Lung (tissue), 17 donors: ENCODE measurements at places on chromosomes 3 and 15. TPM values are rescaled to one million over a fixed set of nuclear protein-coding genes. Genes with fewer than 3 reads are reported as not detected.

DNA sequence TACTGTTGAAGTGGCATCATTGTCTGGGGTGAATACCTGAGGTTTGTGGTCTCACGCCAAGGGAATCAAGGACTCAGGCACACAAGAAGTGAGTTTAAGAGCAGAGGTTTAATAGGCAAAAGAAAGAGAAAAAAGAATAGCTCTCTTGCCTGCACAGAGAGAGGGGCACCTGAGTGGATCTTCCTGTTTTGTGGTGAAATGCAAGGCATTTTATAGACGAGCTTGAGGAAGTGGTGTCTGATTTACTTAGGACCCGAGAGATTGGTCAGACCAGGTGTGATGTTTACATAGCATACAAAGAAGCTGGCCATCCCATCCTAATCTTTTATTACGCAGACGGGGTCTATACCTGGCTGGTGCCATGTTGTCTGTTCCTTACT, 13.2 kb downstream of the CCR5 start:
- no peak for DNase-seq

DNA sequence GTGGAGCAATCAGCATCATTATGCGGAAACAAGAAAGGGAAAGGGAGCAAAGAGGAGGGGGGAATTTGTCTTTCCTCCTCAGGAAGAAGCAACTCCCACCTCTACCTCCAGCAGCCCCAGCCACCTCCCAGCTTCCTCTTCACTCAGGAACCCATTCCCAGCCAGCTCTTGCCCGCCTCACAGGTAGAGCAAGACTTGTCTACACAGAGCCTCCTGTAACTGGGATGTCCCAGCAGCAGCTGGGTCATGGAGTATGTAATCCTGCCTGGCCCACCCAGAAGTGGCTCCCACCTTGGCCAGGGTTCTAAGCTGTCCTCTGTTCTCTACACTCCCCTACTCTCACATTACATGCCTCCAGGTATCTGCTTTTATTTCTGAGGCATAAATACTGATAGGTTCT, 14.0 kb downstream of the IGDCC3 start:
- no peak for DNase-seq

DNA sequence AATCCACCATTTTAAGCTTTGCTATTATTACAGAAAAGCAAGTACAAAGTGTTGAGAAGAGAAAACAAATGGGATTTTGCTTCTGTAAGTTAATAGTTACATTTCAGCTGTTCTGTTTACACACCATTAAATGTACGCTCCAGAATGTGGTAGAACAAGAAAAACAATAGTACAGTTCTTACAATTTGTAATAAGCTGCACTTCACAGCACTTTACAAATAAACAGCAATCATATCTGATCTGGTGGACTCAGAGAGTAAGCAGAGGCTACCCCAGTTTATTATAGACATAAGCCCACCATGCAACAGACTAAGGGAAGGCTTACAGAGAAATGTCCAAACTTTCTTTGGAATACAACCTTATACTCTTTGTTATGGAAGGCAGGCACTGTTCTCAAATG, 126.4 kb downstream of the OXSM start:
- peak; percentile 29 for DNase-seq

- no peak for DNase-seq
Observed at GRCh38 chr15:89670971-89671560, 8.1 kb downstream of the PLIN1 start.

GRCh38 chr15:63035253-63035652, 7.3 kb upstream of the TPM1 start:
- DNase-seq: no peak

GRCh38 chr3:95464346-95464745, 1350.0 kb upstream of the EPHA6 start:
- DNase-seq: peak; percentile 55

DNA sequence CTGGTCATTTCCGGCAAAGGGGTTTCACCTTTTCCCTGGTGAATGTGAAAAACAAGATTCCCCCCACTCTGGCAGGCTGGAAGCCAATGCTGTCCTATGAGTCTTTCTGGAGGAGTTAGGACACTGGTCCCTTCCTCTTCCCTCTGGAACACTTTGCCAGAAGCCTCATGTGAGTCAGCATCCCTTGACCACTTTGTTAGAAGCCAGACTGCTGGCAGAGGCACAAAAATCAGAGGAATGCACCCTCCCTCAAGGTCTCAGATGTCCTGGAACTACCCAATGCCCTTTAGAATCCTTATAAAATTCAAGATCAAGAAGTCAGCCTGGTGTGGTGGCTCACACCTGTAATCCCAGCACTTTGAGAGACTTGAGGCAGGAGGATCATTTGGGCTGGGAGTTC, 26.6 kb downstream of the ITGB5 start:
- no peak for DNase-seq

DNA sequence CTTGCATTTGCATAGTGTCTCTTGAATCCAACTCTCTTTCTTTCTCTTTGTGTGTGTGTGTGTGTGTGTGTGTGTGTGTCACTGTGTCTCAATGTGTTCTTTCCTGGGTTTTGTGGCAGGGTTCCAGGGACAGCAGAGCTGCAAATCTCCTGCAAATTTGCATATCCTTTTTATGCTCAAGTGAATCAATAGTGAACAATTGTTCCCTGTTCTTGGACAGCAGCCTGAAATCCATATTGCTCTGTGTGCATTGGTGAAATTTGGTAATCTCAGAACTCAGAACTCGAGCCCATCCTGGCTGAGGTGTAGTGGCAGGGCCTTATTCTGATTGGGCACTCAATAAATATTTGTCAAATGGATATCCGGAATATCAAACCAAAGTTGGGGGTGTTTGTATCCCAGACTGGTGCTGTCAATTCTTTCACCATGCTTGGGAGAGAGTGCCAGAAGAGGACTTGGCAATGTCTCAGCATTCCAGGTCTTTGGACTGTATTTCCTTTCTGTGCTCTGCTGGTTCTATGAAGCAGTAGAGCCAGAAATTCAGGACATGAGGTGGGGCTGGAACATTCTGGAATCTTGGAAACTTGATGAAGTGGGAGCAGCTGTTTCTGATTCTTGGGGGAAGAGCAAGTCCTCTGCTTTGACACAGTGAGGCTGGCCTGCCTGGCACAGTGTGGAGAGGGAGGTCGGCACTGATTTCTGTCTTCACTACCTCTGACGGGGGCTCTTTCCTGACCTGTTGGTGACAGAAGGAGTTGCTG, 380.6 kb upstream of the C2CD4B start:
- peak; percentile 83 for DNase-seq

- DNase-seq: no peak
Observed at GRCh38 chr3:146035366-146035765, 125.6 kb downstream of the PLOD2 start.

DNA sequence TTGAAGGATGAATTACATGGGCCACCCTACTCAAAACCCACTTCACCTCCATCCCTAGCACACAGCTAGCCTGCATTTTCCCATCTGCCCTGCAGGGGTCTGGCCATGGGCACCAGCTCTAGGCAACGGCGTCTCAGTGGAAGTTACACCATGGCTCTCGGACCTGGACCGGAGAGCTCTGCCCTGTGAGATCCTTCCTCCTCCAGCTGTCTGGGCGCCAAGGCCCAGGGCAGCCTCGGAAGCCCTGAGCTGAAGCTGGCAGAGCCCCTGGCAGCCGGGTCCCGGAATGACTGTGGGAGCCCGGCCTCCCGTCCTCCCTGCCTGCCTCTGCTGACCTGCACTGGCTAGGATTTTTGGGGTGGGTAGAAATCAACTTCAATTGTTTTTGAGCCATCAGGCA, 98.9 kb downstream of the CHSY1 start:
- DNase-seq: no peak

GRCh38 chr15:40051616-40052415, 12.8 kb upstream of the SRP14 start:
- DNase-seq: no peak

DNA sequence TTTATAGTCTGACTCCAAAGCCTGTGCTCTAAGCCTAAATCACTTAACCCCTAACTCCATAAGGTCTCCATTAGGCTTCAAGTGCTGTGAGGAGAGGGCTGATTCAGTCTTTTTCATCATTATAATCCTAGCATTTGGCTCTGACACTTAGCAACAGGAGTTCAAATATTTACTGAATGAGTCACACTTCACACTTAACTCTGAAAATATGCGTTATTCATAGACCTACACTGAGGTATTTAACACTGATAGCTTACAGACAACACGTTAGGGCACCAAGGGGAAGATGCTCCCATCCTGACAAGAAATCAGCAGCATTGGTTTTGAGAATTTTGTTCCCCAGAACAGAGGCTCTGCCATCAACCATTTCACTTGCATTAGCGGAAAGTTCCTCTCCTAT, 53.5 kb downstream of the MSL2 start:
- DNase-seq: no peak

- DNase-seq: no peak
Observed at GRCh38 chr3:111937871-111938270, 41.0 kb upstream of the ABHD10 start.

DNA sequence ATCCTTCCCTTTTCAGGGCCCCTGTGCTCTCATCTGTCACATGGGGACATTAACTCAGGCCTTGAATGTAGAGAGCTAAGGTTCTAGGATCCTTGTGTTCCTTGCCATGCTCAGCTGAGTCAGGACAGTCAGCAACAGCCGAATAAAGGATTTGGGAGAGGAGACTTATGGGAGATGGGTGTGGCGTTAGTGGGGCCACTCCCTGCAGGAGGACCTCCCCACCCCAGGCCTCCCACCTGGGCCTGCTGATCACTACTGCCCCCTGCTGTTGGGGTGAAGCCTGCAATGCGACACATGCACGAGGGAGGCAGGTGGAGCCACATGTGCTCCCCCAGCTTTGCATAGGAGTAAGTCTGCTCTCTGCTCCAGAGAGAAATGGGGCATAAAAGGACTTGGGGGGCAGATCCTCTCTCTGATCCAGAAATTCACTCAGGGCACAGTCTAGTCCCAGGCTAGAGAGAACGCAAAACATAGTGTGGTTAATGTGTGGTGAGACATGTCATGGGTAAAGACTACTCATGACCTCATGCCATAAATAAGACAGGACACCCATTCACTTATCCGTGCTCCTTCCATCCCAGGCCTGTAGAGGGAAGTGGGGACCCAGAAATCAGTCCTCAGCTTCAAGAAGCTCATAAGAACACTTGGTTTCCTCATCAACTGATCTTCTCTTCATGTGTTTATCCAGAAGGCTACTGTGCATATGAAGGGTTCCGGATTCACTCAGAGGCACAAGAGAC, 19.4 kb downstream of the RBP1 start:
- no peak for DNase-seq

DNA sequence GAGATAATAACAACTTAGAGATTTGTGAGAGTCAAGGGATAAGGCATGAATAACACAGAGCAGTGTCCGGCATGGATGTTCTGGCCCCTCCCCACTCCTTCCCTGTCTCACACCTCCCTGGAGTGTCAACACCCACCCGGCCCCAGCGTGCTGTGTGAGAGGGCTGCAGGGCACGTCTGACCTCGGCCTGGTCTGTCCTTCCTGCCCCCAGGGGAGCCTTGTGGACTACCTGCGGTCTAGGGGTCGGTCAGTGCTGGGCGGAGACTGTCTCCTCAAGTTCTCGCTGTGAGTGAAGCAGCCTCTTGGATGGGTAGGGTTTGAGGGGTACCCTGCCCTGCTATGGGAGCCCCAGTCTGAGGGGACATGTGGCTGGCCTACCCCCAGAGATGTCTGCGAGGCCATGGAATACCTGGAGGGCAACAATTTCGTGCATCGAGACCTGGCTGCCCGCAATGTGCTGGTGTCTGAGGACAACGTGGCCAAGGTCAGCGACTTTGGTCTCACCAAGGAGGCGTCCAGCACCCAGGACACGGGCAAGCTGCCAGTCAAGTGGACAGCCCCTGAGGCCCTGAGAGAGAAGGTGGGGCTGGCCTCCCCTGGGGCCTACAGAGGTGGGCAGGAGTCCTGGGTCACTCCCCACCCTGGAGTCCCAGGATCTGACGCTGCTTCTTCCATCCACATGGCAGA, 11.2 kb upstream of the LMAN1L start:
- DNase-seq: no peak

GRCh38 chr3:23619705-23620637, 185.8 kb upstream of the UBE2E1 start:
- no peak for DNase-seq

GRCh38 chr3:25151281-25151902, 276.7 kb upstream of the RARB start:
- peak; percentile 70 for DNase-seq

DNA sequence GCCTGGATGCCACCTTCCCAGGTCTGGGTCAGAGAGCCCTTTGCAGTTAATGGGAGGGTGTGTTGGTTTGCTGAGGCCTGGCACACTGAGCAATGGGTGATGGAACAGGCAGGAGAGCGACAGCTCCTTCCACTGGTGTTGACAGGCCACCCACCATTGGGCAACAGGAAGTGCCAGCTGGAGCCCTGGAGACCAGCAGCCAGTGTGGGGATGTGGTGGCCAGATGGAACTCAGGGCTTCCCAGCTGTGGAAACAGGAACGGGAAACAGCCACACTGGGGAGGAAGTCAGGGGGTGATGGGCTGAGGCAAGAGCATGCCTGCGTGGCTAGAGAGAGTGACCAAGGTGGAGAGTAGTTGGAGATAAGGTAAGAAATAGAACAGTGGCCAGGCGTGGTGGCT, 9.3 kb downstream of the PSTPIP1 start:
- peak; percentile 28 for DNase-seq

ADGRG7 gene
- total RNA-seq: not detected

DHX30 gene
- total RNA-seq: 65.9 TPM

AP3B2 gene
- total RNA-seq: 0.94 TPM

CCR8 gene
- not detected for total RNA-seq

ATP10A gene
- total RNA-seq: 33.7 TPM

SYNPR gene
- total RNA-seq: 0.43 TPM
